ENCODE measurements at places on chromosomes 2 and 18. TPM values are rescaled to one million over a fixed set of nuclear protein-coding genes. Genes with fewer than 3 reads are reported as not detected.

TLX2 gene
- not detected for total RNA-seq

CFC1 gene
- total RNA-seq, result not detected

LRP2 gene
- 0.20 TPM for total RNA-seq

GMPPA gene
- total RNA-seq, result 43.2 TPM

TP53I3 gene
- total RNA-seq, result 54.6 TPM

- no peak for DNase-seq
Measured at GRCh38 chr2:42970151-42970550, 177.8 kb upstream of the HAAO start.

DNA sequence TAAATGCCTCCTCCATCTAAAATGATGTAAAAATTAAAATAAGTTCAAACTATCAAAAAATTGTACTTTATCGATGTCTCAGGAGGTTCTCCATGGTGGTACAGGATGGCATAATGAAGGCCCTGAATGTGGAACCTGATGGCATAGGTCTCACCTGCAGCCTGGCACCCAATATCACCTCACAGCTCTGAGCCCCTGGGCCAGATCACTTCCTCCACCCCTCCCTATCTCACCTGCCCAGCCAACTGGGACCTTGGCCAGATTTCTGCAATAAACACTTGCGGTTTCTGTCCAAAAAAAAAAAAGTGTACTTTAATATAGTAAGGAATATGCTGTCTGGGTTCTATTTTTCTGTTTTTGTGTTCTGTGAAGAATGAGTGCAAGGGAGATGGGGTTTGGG lies 6.7 kb upstream of the RBM45 start:
- no peak for DNase-seq

DNA sequence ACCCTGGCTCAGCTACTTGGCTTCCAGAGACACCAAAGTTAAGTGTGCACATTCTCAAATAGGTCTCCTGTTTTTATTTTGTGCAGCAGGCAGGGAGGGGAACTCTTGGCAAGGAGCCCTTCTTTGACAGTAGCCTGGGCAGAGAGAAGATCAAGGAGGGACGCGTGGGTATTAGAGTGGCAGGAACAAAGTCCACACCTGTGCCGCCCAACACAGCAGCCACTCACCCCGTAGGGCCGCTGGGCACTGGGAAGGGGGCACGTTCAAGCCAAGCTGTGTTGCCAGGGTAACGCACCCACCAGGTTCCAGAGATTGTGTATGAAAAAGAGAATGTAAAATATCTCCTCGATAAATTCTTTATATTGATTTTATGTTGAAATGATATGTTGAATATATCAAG lies 229.3 kb upstream of the AGAP1 start:
- DNase-seq, result no peak

- DNase-seq, result no peak
Measured at GRCh38 chr2:125168442-125168841, 1143.4 kb downstream of the CNTNAP5 start.

- DNase-seq, result no peak
Measured at GRCh38 chr2:181523756-181524155, 66.6 kb downstream of the ITGA4 start.

DNA sequence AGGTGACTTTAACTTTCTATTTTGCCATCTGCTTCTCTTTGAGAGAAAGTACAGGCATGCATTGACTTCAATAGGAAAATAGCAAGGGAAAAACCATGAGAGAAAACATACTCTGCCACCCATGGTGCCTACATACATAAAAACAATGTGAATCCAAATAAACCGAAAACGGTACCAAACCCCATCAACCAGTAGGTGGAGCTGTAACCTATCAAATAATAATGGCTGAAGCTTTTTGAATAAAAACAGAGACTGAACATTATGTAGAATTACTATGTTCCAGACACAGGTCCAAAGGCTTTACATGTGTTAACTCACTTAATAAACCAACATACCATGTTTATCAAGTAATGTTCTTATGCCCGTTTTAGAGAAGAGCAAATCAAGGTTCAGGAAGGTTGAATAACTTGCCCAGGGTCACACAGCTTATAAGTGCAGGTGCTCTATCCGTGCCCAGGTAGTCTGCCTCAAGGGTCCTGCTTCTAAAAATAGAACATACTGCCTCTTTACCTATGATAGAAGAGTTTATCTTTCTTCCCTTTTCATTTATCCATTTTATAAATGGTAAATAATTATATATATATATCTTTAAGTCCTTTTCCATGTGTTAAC lies 293.9 kb upstream of the SYT4 start:
- peak; percentile 53 for DNase-seq

DNA sequence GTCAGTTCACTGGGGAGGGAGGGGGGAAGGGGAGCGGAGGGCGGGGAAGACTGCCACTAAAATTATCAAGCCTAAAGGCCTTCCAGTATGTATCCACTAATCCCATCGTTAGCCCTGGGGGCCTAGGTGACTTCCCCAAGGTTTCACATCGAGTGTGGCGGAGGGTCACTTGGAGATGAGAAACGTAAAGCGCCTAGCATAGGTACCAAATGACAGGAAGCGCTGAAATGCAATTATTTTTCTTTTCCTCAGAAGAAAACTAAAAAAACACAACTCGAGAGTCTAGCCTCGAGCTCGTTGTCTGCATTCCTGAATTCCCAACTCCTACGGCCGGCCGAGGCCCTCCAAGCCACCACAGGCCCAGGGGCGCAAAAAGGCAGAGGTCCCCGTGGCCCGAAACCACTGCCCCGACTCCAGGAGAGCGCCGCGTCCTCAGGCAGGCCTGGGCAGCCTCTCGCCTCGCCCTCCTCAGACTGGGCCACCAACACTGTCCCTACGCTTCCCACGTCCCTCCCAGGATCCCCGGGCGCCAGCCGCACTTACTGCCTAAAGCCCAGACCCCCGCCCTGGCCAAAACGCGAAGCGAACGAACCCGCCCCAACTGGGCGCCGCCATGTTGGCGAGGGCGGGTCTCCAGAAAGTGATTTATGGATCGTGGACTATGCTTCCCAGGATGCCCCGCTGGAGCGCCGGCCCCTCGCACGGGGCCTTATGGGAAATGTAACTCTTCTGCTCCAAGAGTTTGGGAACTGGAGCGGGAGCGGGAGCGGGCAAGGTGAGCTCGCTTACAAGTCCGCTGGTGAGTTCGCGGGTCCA lies at the start of gene USP40:
Gene USP40, minus strand, starts transcription at position 642 of the 816 bp plus-strand sequence. CDS start 1,228 bp downstream, outside the sequence.
- peak; percentile 85 for DNase-seq

- peak; percentile 61 for DNase-seq
Measured at GRCh38 chr2:239264838-239265651, 135.8 kb downstream of the HDAC4 start.

DNA sequence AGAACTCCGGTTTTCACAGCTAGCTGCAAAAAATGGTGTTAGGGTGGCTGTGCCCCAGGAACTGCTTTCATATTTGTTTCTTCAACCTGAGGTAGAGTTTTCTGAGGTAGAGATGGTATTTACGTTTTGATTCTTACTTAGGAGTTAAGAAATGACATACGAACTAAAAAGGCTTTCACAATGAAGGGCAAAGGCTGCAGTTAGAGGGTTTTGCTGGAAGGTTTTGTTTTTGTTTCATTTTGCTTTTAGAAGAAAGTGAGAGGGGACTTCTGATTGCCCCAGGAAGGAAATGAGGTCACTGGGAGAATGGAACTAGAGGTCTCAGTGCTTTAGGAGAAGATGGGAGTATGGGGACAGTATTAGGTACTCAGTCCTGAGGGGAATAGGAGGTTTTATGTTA lies 15.5 kb downstream of the CDCA7 start:
- no peak for DNase-seq

DNA sequence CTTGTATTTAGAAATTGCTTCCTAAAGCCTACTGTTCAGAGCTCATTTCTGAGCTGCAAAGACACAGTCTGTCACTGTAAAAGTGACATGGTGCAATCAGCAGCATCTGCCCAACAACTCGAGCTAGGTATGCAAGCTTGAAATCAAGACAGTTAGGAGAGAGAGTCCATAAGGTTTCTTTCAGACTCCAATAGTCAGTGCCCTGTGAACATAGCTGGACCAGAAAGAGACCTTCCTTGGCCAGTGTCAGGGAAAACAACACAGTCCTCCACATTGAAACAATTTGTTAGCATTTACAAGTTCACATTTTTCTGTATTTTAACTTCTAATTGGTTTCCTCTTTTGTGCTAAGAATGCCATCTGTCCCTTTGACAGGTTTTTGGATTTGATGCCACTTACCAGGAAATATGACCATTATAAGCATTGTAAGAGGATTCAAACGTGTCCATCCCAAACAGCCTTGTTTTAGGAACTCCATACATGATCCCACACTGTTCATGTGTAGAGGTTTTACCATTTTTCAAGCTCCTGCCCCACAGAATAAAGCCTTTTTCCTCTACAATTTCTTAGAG lies 8.9 kb upstream of the MYCN start:
- DNase-seq, result no peak

- no peak for DNase-seq
Measured at GRCh38 chr2:2708575-2709430, 377.7 kb upstream of the MYT1L start.

DNA sequence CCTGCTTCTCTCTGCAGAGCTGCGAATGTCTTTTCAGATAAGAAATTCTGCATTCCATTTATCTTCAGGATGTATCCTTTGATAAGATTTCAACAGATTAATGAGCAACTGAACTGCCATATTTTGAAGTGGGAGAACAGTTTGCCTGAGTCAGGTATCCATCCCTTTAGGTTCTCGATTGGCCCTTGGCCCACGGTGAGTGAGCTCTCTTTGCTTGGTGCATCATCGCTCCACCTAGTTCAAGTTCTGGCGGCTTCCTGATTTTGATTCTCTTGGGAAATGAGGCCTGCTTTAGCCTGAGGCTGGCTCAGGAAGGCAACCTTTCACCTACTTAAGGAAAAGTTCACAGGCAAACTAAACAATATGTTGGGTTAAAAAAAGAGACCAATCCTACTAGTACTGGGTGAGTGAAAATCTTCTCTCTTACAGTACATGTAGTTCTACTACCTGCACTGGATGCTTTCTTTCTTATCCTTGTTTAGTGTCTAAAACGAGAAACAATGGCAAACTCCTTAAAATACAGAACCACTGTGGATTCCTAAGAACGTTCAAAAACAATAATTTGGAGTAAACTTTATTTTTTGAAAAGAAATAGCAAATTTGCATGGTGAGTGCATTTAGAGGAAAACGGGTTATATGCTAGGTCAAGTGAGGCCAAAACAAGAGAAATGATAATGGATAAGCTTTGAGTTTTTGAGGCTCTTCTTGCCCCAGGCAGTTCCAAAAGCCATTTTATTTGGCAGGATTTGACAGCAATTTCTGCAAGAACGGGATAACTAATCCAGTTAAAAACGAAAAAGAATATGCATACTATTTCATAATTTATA lies 837 bp upstream of the ACSL3 start:
- peak; percentile 91 for DNase-seq

- DNase-seq, result peak; percentile 64
Measured at GRCh38 chr18:3441290-3441689, 8.7 kb upstream of the TGIF1 start.

- no peak for DNase-seq
Measured at GRCh38 chr2:107380912-107381311, 445.8 kb upstream of the RGPD4 start.

- DNase-seq, result no peak
Measured at GRCh38 chr2:37875403-37875906, 49.6 kb upstream of the RMDN2 start.

DNA sequence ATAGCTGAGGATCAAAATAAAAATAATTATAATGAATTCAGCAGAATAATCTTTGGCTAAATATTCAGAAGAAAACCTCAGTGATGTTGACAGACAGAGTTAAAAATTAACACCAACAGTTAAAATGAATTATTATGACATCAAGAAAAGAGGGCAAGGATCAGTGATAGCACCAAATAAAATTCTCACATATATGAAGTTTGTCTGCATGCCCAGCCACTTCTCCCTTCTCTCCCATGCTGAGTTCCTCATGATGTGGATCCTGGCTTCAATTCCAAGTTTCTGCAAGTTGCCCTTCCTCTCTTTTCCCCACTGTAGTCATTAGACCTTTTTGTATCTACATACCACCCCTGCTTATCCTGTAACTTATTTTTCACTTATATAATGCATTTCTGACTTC lies 6.8 kb downstream of the STRADB start:
- no peak for DNase-seq

DNA sequence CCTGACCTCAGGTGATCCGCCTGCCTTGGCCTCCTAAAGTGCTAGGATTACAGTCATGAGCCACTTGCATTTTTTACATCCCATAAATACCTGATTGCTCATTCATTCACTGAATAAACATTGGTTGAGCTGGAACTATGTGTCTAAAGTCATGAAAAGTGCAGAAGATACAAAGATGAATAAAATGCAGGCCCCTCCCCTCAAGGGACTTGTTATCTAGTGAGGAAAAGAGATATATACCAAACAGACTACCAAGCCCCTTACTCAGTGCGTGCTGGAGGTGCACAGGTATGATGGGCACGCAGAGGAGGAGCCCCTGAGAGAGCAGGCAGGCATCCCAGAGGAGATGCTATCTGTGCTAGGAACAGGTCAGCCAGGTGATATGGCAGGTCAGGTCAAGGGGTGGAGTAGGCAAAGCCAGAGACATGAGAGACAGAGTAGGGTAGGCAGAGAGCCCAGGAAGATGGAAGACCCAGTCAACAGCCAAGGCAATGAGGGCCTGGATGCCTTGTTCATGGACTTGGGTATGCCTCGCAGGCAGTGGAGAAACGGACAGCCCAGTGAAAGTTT lies 7.7 kb downstream of the FHL2 start:
- DNase-seq, result peak; percentile 84

DNA sequence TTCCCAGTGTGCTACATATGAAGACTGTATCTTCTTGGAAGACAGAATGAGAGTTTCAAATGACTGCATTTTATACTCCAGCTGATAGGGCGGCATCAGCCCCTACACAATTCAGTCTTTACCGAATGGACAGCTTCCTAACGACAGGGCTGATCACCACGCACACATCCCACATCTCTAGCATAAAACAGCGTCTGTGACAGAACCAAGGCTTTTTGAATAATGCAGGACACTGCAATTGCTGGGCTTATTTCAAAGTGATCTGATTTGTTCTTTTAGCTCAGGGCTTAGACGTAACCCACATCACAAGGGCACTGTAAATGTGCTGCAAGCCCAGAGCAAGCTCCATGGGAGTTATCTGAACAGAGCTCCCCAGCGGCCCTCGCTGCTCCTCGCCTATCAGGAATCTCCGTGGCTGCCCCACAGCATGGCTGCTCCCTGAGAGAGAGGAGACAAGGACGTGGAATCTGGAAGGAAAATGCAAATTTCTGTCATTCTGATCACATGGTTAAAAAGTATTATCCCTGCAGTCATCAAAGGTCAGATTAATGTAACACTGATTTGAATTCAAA lies 158.5 kb upstream of the ALKAL2 start:
- DNase-seq, result no peak

DNA sequence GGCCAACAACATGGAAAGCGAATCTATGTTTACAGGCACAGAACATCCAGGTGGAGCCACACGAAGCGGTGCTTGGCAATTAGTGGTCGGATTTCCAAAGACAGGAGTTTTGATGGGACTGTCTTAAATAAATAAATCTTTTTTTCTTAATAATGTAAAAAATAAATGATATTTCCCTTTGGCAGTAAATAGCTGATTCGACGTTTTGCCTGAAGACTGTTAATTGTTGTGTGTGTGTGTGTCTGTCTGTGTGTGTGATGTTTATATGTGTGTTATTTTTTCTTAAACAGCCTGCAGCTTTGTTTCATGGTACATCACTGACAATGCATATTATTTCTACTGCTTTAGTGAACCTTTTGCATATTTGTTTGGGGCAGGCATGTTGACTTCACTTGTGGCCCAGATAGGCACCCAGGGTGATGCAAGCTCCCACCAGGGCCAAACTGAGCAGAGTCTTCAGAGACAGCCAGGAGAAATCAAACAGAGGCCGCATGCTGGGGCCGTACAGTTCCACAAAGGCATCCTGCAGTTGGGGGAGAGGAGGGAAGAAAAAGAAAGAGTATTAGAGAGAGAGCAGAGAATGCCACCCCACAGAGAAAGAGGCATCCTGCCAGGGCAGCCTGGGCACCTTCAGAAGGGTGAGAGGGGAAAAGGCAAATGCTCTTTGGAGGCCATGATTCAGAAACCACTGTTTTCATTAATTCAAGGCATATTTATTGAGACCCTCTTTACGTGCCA lies 191.2 kb downstream of the BCL2 start:
- DNase-seq, result no peak
